ENCODE measurements at places on chromosomes 3 and 15. TPM values are rescaled to one million over a fixed set of nuclear protein-coding genes. Genes with fewer than 3 reads are reported as not detected.

The INAFM2 gene
- 6.1 TPM for total RNA-seq

The GOLGA6L10 gene
- total RNA-seq, result 0.40 TPM

The TIMMDC1 gene
- 83.6 TPM for total RNA-seq

The PP2D1 gene
- total RNA-seq, result not detected

The PARP15 gene
- total RNA-seq, result not detected

The MED12L gene
- total RNA-seq, result 0.61 TPM

The ANAPC13 gene
- total RNA-seq, result 45.8 TPM

The BCHE gene
- total RNA-seq, result 0.94 TPM
